ENCODE measurements at places on chromosomes 2 and 18. TPM values are rescaled to one million over a fixed set of nuclear protein-coding genes. Genes with fewer than 3 reads are reported as not detected.
A peak's percentile ranks its signal among the peaks of the same experiment; 100 is the strongest.

- peak overlapping the region; percentile 88 for H3K4me3 ChIP-seq
- peak overlapping the region; percentile 100 for H3K27ac ChIP-seq
- ATAC-seq = no peak
- H3K4me1 ChIP-seq = peaks cover 63% of the 10 kb centered on the region
Observed at GRCh38 chr18:77071061-77071460, 61.5 kb downstream of the MBP start.

DNA sequence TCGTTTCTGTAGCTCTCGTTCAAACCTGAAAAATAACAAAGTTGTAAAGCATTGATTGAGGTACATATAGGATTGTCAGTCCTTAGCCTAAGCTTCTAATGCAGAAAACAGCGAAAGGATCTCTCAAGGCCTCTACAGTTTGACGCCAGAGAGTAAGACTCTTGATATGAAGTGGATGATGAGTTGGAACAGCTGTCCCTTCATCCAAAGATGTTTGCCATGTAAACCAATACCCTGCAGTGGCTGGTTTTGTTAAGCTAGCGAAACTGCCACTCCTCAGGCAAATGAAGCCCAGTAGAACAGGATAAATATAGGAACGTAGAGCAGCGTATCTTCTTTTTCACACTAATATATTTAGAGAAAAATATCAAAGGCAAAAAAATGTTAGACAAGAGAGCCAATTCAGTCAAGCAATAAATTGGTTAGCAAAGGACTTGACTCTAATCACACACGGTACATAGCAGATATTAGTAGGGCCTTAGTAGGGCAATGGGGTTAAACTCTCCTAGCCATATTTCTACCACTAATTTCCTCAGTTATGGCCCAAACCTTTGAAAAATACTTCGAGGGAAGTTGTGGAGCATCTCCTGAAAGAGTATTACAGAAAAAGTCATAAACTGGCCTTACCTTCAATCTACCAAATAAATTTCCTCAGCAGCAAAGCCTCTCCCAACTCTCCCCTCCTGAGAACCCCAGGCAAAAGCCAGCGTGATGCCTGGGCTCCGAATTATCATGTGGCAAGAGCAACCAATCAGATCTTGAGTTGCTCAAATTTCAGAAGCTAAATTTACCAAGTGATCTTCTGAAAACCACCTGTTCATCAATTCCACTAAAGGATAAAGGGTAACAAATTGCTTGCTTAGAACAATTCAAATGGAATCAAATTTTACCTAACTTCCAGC, at the start of gene NEB:
TSS of gene NEB (minus strand) at position 706 of the 902 bp plus-strand sequence. CDS start 1,320 bp downstream, outside the sequence.
- H3K27me3 ChIP-seq = no peaks in the 10 kb centered on the region
- no peak for ATAC-seq
- no peaks in the 10 kb centered on the region for H3K36me3 ChIP-seq

DNA sequence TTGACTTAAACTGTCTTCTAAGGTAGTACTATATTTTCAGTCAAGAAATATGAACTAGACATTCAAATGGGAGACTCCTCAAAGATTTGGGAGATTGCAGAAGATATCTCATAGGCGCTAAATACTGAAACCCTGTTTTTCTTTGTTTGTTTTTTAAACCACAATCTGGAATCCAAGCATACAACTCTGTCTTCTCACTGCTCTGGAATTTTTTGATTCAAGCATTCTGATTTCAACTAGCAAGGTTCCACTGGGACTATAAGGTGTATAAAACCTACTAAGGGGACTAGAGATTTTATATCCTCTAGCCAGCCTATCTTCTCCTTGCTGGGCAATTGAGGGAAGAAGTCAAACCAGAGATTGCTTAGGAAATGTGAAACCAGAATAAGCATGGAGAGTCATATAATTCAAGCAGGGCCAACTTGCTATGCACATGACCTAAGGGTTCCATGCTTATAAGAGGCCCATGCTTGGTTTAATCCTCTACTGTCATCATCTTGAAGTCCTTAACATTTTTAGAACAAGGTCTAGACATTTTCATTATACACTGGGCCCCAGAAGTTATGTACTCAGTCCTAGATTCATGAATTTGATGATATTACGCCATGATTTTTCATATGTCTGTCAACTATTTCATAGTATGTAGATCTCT, 405.5 kb downstream of the PARD3B start:
- peaks cover 21% of the 10 kb centered on the region for H3K4me1 ChIP-seq
- no peaks in the 10 kb centered on the region for H3K27me3 ChIP-seq
- H3K36me3 ChIP-seq = no peaks in the 10 kb centered on the region
- H3K27ac ChIP-seq = no peak overlapping the region
- ATAC-seq = no peak

- H3K4me1 ChIP-seq = no peaks in the 10 kb centered on the region
- H3K27ac ChIP-seq = no peak overlapping the region
- H3K27me3 ChIP-seq = no peaks in the 10 kb centered on the region
- no peak for ATAC-seq
Observed at GRCh38 chr2:193980599-193980998, 1676.4 kb upstream of the SLC39A10 start.

- no peak overlapping the region for H3K4me3 ChIP-seq
- ATAC-seq = no peak
- no peak overlapping the region for H3K27ac ChIP-seq
- no peaks in the 10 kb centered on the region for H3K4me1 ChIP-seq
- H3K27me3 ChIP-seq = peaks cover 15% of the 10 kb centered on the region
Observed at GRCh38 chr18:46497129-46497528, 159.9 kb downstream of the LOXHD1 start.

- no peaks in the 10 kb centered on the region for H3K4me1 ChIP-seq
- peaks cover 3% of the 10 kb centered on the region for H3K27me3 ChIP-seq
- H3K27ac ChIP-seq = no peak overlapping the region
- no peak for ATAC-seq
Observed at GRCh38 chr2:26740890-26741302, 23.2 kb upstream of the SLC35F6 start.

DNA sequence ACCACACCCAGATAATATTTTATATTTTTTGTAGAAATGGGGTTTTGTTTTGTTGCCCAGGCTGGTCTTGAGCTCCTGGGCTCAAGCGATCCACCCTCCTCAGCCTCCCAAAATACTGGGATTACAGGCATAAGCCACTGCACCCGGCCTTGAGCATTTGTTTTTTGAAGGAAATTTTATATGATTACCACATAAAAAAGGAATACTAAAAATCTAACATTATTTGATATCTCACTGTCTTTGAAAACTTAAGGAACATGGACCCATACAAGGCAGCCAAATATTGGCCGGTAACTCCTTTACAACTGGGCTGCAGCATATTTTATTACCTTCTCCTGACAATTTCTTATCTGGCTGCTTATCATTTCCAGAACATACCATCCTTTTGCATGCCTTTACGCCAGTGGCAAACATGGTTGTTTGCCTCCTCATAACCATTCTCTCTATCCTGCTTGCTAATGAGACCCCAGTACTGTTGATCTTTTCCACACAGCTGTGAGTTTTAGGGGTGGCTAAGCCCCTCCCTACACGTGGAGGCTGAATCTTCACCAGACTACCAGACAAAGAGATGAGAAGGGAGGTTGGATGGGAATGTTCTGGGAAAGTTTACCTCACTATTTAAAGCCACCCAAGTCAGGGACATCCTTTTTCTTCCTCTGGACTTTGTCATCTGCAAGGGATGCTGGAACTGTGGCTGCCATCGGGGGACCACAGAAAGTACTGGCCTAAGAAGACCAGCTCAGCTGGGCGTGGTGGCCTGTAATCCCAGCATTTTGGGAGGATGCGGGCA, 157.5 kb downstream of the TGIF1 start:
- no peak overlapping the region for H3K27ac ChIP-seq
- H3K4me3 ChIP-seq = peak overlapping the region; percentile 23
- H3K4me1 ChIP-seq = peaks cover 4% of the 10 kb centered on the region
- no peaks in the 10 kb centered on the region for H3K27me3 ChIP-seq
- no peak for ATAC-seq

GRCh38 chr18:55903911-55904310, 315.9 kb upstream of the TCF4 start:
- no peak overlapping the region for H3K4me3 ChIP-seq
- H3K27me3 ChIP-seq = no peaks in the 10 kb centered on the region
- H3K27ac ChIP-seq = no peak overlapping the region
- no peaks in the 10 kb centered on the region for H3K36me3 ChIP-seq

DNA sequence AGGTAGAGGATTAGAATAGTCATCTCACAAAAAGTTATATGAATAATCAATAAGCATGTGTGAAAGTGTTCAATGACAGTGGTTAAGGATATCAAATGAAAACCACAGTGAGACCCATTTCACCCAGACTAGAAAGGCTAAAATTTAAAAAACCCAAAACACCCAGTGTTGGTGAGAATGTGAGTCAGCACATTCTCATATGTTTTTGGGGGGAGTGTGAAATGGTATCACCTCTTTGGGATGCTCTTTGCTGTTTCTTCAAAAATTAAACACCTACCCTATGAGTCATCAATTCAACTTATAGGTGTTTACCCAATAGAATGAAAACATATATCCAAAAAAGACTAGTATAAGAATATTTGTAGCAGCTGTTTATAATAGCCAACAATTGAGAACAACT, 69.8 kb downstream of the MAP3K20 start:
- peaks cover 18% of the 10 kb centered on the region for H3K4me1 ChIP-seq
- H3K27me3 ChIP-seq = no peaks in the 10 kb centered on the region
- H3K4me3 ChIP-seq = no peak overlapping the region
- ATAC-seq = peak; percentile 26
- H3K27ac ChIP-seq = no peak overlapping the region
- H3K36me3 ChIP-seq = no peaks in the 10 kb centered on the region

DNA sequence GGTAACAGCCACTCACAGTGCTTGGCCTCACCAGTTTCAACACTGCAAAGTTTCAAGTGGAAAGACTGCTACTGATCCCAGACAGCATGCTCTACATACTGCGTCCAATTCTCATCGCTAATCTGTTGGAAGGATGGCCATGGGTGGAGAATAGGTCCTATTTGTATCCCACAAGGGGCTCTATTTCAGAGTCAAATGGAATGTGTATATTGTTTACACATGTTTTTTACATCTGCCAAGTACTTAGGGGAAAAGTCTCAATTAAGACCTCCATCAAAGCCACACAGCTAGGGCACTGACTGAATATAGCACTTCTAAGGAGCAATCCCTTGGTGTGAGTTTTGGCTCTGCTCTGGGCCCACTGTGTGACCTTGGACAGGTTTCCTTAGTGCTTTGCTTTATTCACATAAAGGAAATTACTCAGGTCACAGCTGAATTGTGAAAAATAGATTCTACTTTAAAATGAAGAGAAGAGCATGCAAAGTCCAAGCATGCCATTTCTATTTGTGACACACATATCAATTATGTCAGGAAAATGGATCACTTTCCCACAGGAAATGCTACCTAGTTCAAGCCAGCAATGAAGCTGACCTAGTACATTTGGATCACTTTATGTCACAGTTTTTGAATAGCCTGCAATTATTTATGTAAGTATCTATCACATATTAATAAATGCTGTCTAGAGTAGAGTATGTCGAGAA, 112.9 kb upstream of the STK17B start:
- H3K27ac ChIP-seq = peak overlapping the region; percentile 84
- no peaks in the 10 kb centered on the region for H3K36me3 ChIP-seq
- no peaks in the 10 kb centered on the region for H3K27me3 ChIP-seq
- H3K4me3 ChIP-seq = peak overlapping the region; percentile 84
- H3K4me1 ChIP-seq = peaks cover 44% of the 10 kb centered on the region

GRCh38 chr2:204010628-204011560, 74.3 kb downstream of the ICOS start:
- no peaks in the 10 kb centered on the region for H3K27me3 ChIP-seq
- peaks cover 64% of the 10 kb centered on the region for H3K4me1 ChIP-seq
- H3K36me3 ChIP-seq = peaks cover 5% of the 10 kb centered on the region

- no peak overlapping the region for H3K27ac ChIP-seq
- H3K4me1 ChIP-seq = no peaks in the 10 kb centered on the region
- H3K4me3 ChIP-seq = no peak overlapping the region
- no peak for ATAC-seq
Observed at GRCh38 chr18:72762515-72763122, 105.2 kb downstream of the NETO1 start.

DNA sequence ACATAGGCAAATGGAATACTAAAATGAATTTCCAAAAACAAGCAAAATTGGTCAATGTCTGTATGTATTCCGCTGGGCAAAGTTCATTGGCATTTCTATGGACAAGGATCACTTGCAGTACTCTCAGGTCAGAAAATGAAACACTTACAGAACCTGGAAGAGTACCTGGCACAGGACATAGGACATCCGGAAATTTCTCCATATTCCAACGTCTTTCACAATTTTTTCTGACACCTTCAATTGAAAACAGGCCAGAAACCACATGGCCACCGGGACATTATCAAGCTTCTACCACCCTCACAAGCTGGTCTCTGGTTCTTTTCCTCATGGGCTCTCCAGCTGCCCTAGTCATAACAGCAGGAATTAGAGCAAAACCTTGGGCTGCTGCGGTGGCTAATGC, 96.9 kb upstream of the MSH6 start:
- no peak overlapping the region for H3K4me3 ChIP-seq
- no peaks in the 10 kb centered on the region for H3K27me3 ChIP-seq
- H3K36me3 ChIP-seq = no peaks in the 10 kb centered on the region

DNA sequence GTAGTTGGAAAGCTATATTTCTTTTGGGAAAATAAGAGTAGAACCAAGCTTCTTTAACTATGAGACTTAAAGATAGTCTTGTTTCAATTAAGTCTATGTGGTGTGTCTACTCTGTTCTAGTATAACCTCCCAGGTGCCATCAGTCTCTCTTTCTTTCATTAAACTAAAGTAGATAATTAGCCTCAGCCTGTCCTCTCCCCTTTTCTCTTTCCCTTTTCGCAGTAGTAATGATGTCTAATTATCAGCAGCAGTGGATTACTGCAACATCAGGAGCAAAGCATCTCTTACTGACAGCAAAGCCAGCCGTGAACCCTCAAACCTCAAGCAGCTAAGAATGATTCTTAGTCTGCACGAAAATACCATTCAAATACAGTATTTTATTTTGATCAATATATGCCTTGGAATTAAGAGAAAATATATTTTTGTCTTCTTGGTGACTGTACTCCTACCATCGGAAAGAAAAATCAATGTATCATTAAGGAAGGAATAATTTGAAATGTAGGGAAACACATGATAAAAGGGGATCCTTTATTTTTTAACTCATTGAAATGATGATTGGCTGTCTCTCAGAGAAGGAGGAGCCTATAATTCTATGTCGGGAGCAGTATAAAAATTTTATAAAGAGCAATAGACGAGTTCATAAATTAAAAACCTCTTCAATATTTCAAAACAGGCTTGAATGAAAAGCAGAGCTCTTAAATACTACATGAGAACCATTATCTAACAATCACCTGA, 4.5 kb downstream of the NOL4 start:
- H3K27ac ChIP-seq = no peak overlapping the region
- H3K4me1 ChIP-seq = no peaks in the 10 kb centered on the region
- ATAC-seq = no peak
- no peaks in the 10 kb centered on the region for H3K36me3 ChIP-seq
- H3K4me3 ChIP-seq = no peak overlapping the region

Gene QPCT
- 0.53 TPM for total RNA-seq

Gene HAAO
- total RNA-seq = 0.99 TPM

Gene MALL
- not detected for total RNA-seq

Gene ACTG2
- not detected for total RNA-seq

Gene CBLN2
- not detected for total RNA-seq

Gene COL3A1
- 0.64 TPM for total RNA-seq

Gene OR6B2
- total RNA-seq = not detected

Gene EN1
- not detected for total RNA-seq

Gene ESPNL
- 0.39 TPM for total RNA-seq

Gene FOXI3
- total RNA-seq = not detected

Measured in activated T-helper 17 cell treated with anti-CD3 and anti-CD28 coated beads, Interleukin-2, amount 50 U/mL, for 72 hours (primary cell).